Stimulated activated CD4-positive, alpha-beta T cell treated with anti-CD3 and anti-CD28 coated beads, Interleukin-12 subunit alpha, Interleukin-12 subunit beta, amount 100 ng/mL, for 4 hours (primary cell): ENCODE measurements at places on chromosomes 11 and 22.

DNA sequence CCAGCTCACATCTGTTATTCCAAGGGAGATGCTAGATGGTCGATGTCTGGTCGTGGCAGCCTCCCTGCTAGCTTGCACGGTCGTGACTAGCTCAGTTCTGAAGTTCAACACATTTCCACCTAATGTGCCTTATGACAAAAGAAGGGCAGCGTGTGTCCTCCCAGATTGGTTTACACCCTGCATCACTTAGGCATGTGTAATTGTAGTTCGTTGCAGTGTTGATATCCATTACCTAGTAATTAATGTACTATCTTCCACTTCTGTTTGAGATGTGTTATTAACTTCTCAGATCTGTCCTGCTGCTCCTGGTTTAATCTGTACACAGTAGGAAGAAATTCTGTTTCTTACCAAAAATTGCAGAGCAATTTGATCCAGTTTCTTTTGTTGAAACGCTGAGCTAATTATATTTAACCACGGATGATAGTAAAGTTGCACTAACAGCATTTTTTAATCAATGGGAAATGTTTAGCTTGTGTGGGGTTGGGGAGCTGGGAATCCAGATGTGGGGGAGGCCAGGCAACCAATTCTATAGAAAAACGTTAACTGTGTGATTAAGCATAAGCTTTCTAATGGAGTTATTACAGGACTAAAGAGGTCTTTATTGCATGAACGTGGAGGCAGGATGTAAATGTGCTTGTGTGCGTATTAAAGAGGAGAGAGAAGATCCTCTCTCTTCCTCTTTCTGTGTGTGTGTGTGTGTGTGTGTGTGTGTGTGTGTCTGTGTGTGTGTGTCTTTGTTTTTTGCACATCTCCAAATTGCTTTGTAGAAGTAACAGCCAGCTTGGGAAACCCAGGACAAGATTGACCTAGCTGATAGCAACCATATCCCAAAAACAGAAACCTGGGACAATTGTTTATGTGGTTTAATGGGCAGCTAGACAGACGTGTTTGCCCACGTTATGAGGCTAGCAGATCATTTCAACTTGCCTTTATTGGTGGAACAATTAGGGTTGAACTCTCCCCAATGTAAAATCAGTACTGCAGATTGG, 145.7 kb upstream of the TTC12 start:
- DNase-seq, result no peak

DNA sequence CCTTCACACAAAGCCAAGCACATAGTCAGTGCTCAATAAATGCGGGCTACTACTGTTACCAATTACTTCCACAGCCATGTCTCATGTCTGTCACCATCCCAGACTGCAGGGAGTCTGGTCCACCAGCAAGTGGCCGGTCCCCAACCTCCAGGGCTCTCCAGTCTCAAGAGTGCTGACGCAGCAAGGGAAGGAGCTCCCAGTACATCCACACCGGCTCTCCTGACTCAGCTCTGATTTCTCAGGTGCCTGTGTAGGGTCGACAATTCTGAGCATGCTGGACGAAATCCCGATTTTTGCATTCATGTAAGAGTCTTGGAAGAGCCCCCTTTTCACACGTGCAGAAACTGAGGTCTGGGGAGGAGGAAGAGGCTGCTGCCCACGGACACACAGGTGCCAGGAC, 10.3 kb upstream of the NEFH start:
- DNase-seq, result no peak

DNA sequence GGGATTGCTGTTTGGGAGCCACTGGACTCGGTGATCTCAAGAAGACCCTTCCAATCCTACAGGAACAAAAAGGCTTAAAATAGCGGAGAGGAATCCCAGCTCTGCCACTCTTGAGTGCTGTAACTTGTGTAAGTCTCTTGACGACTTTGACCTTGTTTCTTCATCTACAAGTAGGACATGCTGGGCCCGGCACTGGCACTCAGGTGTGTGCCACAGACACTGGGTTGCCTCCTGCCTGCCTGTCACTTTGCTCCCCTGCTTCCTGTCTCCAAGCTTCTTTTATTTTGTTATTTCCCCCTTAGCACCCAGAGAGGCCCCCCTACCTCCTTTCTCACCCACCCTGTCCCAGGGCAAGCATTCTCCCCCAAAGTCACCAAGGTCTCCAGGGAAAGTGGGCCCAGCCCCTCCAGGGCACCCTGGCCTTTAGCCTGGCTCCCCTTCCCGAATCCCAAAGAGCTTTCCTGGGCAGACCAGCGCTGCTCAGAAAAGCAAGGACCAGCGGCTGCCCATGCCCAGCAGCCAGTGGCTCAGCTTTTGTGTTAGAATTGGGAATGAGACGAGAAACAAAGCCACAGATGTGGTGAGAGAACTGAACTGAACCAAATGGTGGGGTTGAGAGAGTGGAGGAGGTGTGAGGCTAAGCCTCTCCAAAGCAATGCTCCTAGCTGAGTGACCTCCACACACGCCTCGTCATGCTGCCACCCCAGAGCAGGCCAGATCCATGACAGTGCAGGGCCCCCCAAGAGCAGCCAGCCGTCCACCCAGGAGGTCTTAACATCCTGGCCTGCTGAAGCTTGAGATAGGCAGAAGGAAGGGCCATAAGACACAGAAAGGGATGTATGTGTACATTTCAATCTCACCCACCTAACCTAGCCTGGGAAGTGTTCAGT, 4.5 kb downstream of the TRIM29 start:
- no peak for DNase-seq

DNA sequence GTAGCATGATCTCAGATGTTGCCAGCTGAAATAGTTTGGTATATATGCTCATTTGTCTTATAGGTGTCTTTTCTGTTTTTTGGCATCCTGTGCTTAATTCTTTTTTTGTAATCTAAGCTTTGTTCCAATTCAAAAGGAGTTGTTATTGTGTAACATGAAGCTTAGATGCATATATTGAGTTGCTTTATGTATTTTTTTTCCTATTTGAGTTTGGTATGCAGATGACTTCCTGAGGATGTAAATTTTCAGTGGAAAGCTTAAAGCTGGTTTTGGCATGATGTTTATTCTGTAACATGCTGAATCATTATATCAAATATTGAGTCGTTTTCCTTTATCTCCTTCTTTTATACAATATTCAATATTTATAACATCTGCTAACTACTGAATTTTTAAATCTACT, 69.4 kb downstream of the DDX10 start:
- no peak for DNase-seq

GRCh38 chr11:47986742-47987141, 6.4 kb downstream of the PTPRJ start:
- no peak for DNase-seq
